Non-pigmented ciliary epithelial cell (primary cell): ENCODE measurements at places on chromosomes 1 and 21.

DNA sequence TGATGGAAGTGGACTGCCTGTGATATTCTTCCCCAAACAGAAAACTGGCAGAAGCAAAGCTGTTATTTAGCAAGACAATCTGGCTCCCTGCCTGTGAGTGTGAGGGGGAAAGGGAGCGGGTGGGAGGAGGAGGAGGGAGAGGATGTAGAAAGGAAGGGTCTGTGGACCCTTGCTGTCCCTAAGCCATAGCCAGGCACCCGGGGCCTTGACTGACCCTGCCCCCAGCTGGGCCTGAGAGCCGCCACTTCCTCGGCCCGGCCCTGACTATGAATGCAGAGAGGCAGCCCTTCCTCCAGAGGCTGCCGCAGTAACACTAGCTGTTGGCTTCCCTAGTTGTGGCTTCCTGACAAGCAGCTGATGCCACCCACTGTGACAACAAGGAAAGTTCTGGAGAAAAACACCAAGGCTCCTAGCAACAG lies 13.9 kb downstream of the PLA2G2F start:
- DNase-seq: no peak

GRCh38 chr21:18917622-18918021 lies 514.0 kb upstream of the TMPRSS15 start:
- no peak for DNase-seq

DNA sequence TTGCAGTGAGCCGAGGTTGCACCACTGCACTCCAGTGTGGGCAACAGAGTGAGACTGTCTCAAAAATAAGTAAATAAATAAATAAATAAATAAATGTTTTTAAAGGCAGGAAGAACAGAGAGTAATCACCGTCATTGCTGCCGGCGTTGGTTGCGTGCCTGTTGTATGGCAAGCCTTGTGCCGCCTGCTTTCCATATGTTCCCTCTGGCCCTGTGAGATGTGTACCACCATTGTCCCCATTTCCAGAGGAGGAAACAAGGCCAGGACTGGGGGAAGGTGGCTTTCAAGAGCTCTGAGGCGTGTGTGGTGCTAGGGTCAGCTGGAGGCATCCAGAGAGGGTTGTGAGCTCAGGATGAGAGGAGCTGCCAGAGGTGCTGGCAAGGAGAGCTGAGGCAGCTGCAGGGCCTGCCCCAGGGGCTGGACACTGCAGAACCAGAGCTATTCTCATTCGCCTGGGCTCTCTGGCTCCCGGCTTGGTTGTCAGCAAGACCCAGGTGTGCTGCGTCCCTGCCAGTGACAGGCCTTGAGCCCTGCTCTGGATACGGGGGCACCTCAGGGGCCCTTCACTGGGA lies 5.2 kb upstream of the MARCKSL1 start:
- no peak for DNase-seq

DNA sequence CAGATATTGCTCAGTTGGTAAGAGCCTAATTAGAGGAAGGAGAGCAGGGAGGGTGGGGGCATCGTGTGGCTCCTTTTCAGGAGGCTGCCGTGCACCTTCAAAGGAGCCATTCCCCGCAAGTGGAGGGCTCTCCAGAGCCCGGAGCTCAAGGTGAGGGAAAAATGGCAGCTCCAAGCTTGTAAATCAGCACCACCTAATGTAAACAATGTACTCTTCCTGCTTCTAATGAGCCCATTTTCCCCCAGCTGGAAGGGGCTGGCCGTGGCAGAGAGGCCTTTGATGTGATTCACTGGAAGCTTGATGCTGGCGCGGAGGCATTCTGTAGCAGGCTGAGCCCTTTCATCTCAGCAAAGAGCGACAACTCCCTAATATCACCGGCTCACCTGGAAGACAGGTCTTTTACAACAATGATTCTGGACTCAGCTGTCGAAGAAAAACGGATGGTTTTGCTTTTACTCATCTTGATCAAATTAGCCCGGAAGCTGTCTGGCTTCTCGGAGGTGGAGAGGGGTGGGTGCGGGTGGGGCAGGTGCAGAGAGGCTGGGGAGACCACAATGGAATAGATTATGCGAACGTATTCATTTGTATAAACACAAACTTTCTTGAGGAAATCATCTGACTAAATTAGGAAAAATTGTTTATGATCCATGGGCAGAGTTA lies 112.5 kb downstream of the RRAGC start:
- no peak for DNase-seq

- no peak for DNase-seq
Measured at GRCh38 chr1:217115404-217116380, 392.5 kb upstream of the ESRRG start.

- DNase-seq: no peak
Measured at GRCh38 chr1:71041806-71042205, 5.8 kb downstream of the PTGER3 start.

- DNase-seq: no peak
Measured at GRCh38 chr1:214496126-214496525, 55.3 kb downstream of the PTPN14 start.

DNA sequence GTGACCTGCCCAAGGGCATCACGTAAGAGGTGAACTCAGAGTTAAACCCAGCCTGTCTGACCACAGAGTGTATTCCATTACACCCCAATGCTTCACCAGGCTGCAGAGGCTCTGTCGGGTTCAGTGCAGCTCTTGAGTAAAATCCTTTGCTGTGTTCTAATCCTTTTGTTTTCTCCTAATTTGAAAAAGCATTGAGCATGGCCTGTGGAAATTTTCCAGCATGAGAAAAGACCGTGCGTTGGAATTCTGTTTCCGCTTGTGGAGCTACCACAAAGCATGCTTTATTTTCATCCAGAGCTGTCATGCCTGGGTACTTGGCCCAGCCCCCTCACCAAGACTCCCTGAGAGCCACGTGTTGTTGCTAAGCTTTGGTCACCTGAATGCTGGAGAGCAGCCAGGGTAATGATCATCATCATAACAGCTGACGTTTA lies 317.6 kb downstream of the PRDM2 start:
- DNase-seq: no peak

GRCh38 chr1:57024428-57024827 lies 58.6 kb upstream of the C8B start:
- DNase-seq: no peak

DNA sequence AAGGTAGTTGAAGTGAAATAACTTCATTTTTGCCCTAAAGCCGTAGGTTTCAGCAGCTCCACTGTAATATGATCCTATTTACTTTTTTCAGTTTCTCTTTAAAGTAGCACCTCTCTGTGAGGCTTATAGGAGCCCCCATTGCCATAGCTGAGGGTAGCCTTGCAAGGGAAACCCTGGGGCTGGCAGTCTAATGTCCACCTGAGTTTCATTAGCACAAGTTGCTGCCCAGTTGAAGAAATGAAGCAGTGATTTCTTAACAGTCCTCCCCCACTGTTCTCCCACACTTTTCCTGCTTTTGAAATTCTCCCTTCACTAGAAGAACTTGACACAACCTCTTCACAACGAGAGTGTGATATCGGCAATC lies 1.5 kb downstream of the HMCN1 start:
- DNase-seq: no peak

DNA sequence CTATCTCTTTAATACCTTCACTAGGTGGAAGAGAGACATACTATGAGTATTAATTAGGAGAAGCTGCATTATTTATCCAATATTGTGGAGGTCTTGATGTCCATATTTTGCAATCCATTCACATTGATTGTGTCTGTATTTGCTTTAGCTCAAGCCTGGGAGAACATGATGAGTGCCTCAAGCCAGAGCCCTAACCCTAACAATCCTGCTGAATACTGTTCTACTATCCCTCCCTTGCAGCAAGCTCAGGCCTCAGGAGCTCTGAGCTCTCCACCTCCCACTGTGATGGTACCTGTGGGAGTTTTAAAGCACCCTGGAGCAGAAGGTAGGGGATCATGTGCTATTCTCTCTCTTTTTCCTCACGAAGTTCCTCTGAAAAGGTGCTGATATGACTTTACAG lies 99.5 kb downstream of the CC2D1B start:
- no peak for DNase-seq

- no peak for DNase-seq
Measured at GRCh38 chr1:151164732-151165280, 896 bp downstream of the LYSMD1 start.

GRCh38 chr1:119794876-119795240 lies 16.4 kb downstream of the REG4 start:
- no peak for DNase-seq

GRCh38 chr1:247904122-247904521 lies 8.7 kb downstream of the OR2W3 start:
- no peak for DNase-seq

GRCh38 chr1:229655781-229656180 lies 29.7 kb downstream of the URB2 start:
- DNase-seq: no peak

- no peak for DNase-seq
Measured at GRCh38 chr21:39675993-39676661, 63.4 kb downstream of the B3GALT5 start.
